ENCODE measurements at places on chromosomes 2 and 18. TPM values are rescaled to one million over a fixed set of nuclear protein-coding genes. Genes with fewer than 3 reads are reported as not detected.

UGT1A8 gene
- not detected for total RNA-seq

CD302 gene
- total RNA-seq, result 0.50 TPM

FAHD2B gene
- total RNA-seq, result 22.0 TPM

SLC38A11 gene
- not detected for total RNA-seq

PRKRA gene
- 36.5 TPM for total RNA-seq

POTEC gene
- total RNA-seq, result not detected

APOB gene
- not detected for total RNA-seq

IL18RAP gene
- total RNA-seq, result 9.6 TPM

TUBB8B gene
- total RNA-seq, result not detected

COLEC12 gene
- total RNA-seq, result not detected

CD207 gene
- total RNA-seq, result not detected

TWIST2 gene
- total RNA-seq, result not detected

IFT172 gene
- total RNA-seq, result 7.9 TPM

LCT gene
- 0.08 TPM for total RNA-seq

MATN3 gene
- total RNA-seq, result not detected

UGT1A10 gene
- not detected for total RNA-seq

PPP1R7 gene
- 103 TPM for total RNA-seq

GCG gene
- not detected for total RNA-seq

ADI1 gene
- 34.1 TPM for total RNA-seq

SP5 gene
- not detected for total RNA-seq

CDH19 gene
- total RNA-seq, result not detected

STRN gene
- 34.4 TPM for total RNA-seq

DIPK1C gene
- total RNA-seq, result not detected

DAPL1 gene
- not detected for total RNA-seq

SERPINB4 gene
- total RNA-seq, result not detected

TMEM17 gene
- total RNA-seq, result not detected

ACTG2 gene
- not detected for total RNA-seq

MROH2A gene
- not detected for total RNA-seq

IL1F10 gene
- total RNA-seq, result not detected

TCF4 gene
- total RNA-seq, result 0.28 TPM
